RCC 7860 (cell line): ENCODE measurements at places on chromosomes 2 and 18.

DNA sequence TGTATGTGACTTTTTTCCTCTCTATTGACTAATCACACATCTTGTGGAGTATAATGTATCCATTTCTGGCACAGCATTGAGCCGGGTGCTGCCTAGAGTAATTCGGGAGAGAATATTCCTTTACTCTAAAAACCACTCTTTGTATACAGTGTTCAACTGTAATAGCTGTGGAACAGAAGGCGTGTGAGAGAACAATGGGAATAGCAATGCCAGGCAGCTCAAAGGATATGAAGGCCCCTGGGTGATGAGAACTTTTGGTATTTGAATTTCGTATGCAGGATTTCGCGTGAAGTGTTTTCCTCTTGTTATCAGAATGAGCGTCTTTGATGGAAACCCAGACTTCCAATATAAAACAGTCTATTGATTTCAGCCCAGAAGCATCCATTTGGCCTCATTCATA lies 84.6 kb upstream of the MAP3K20 start:
- no peak for DNase-seq

GRCh38 chr2:118954297-118955060 lies 12.5 kb downstream of the MARCO start:
- DNase-seq, result no peak

DNA sequence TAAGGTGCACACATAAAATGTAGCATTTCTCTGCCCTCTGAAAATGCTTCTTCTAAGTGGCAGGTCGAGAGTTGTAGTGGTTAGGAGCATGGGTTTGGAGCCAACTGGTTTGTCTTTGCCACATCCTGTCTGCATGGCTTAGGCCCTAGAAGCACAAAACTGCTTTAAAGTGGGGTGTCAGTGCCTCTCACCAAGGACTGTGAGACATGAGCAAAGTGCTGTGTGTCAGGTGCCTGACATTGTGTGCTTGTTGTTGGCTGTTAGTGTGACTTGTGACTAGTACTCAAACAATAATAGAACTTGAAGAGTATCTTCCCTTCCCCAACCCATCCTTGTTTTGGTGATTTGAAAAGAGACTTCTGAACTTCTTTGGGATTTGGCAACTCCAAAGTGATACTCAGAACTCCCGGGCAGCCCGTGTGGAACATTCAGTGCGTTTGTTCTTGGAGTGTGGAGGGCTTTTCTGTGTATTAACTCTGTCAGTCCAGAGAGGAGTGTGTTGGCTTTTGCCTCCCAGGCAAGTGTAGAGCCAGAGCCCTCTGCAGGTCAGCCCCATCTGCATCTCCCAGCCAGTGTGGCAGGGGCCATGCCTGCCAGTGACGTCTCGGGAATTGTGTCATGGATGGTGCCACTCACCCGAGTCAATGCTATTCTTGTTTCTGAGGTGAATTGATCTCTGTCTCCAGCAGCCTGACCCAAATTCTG lies 5.0 kb downstream of the MGAT5 start:
- no peak for DNase-seq

DNA sequence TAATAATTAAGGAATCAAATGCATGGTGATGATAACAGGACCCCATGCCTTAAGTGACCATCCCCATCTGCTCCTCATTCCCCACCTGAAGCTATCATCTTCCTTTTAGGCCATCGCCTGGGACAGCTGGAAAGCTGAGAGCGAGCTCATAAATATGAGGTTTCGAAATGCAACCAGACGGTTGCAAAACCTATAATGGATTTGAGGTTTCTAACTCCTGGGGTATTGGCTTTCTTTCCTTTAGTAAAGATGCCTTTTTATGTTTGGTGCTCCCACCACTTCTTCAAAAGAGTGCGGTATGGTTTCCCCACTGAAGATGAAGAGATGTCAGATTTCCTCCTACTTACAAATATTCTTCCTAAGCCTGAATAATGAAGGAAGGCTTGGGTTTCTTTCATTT lies 1589.5 kb upstream of the PIK3C3 start:
- no peak for DNase-seq

GRCh38 chr2:159459279-159459678 lies 157.1 kb downstream of the BAZ2B start:
- DNase-seq, result no peak

DNA sequence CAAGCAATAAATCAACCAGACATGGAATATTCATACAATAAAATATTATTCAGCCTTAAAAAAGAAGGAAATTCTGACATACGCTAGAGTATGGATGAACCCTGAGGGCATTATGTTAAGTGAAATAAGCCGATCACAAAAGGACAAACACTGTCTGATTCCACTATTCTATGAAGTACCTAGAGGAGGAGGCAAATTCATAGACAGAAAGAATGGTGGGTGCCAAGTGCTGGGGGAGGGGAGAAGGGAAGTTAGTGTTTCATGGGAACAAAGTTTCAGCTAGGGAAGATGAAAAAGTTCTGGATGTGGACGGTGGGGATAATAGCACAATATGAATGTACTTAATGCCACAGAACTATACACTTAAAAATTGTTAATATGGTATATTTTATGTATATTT lies 19.8 kb downstream of the SMAD7 start:
- no peak for DNase-seq

DNA sequence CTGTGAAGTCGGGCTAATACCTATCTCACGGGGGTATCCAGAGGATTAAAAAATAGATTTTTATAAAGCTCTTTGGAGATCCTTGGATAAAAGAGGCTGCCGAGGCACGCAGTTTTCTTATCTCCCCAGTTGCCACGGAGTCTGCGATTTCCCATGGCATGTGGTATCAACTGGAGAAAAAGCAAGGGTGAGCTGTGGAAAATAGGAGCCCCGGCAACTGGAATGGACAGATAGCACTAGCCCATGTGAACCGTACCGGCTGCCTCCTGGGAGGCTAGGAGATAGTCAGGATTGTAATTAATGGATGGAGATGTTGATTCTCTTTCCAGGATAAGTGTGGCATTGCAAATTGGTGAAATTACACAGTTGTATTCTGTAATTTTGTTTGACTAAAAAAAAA lies 407.6 kb upstream of the KCNH7 start:
- no peak for DNase-seq

DNA sequence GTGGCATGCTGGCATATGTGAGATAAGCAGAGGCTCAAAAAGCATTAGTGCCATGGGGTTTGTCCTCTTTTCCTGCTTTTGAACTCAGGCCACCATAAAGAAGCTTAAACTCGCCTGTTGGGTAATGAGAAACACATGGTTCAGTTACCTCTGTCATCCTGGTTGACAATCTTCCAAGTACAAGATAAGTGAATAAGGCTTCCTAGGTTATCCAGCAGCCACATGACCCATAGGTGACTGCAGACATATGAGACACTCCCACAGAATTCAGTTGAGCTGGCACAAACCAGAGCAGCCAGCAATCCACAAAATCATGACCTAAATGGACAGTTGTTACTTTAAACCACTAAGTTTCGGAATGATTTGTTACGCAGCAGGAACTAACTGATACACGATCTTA lies 97.3 kb downstream of the TACR1 start:
- DNase-seq, result peak; percentile 70

GRCh38 chr2:62178741-62179271 lies 17.1 kb upstream of the B3GNT2 start:
- DNase-seq, result no peak

- DNase-seq, result peak; percentile 23
Measured at GRCh38 chr18:25832001-25832604, 258.3 kb downstream of the SS18 start.

- no peak for DNase-seq
Measured at GRCh38 chr2:46310446-46310845, 13.2 kb downstream of the EPAS1 start.

GRCh38 chr2:147665105-147665504 lies 179.7 kb upstream of the ACVR2A start:
- DNase-seq, result no peak

- no peak for DNase-seq
Measured at GRCh38 chr18:38174594-38174993, 609.0 kb upstream of the CELF4 start.

GRCh38 chr18:58845928-58846724 lies 18.6 kb upstream of the ZNF532 start:
- no peak for DNase-seq

GRCh38 chr2:168816369-168816768 lies 13.9 kb downstream of the NOSTRIN start:
- peak; percentile 45 for DNase-seq

GRCh38 chr2:188524519-188525113 lies 232.9 kb downstream of the GULP1 start:
- DNase-seq, result peak; percentile 53

DNA sequence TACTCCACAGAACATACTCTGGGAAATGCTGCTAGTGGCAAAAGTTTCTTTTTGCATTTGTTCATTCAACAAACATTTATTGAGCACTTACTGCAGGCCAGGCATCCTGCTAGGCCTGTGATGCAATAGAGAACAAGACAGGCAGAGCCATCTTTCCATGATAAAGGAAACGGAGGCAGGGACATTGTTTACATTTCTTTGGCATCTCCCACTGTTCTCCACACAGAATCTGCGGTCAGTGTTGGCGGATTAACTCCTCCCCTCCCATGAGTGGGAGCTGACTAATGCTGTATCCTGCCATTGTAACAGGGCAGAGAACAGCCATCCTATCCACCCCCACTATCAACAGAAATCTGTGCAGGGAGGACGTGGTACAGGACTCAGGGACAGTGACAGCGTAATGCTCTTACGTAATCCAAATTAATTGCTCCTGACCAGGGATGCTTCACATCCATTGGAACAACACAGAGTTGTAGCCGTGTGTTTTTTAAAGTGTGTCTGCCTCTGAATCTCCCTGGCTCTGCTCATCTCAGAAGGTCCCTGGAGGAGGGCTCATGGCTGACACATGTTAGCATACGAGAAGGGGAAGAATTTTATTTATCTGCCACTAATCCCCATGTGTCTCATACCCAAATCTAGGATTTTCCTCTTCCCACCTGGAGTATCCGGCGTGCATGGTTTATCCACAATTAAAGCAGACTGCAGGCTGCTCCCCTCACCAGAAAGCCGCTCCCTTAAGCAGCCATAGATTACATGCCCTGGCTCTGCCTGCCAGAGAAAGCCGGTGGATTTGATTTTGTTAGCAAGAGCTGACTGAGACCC lies 32.3 kb downstream of the STEAP3 start:
- peak; percentile 97 for DNase-seq

DNA sequence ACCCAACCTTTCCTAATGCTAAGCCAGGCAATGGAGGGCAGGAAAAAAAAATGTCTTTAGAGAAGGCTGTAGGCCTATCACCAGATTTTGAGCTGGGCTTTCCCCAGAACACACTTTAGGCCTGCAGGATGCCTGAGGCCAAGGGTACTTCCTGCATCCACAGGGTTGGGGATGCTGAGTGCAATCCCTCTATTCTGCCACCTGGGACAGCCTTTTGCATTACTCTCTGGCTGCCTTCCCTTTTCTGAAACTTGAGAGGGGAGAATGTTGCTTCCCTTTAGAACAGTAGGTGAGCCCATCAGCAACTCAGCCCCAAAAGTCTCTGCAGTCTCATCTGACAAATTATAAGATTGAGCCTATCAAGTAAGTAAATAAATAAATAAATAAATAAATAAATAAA lies 195.2 kb downstream of the SLC8A1 start:
- no peak for DNase-seq

- peak; percentile 86 for DNase-seq
Measured at GRCh38 chr2:72367530-72368225, 220.0 kb upstream of the CYP26B1 start.

- DNase-seq, result no peak
Measured at GRCh38 chr2:67215214-67216055, 181.7 kb upstream of the ETAA1 start.

GRCh38 chr2:230757476-230757875 lies 44.8 kb downstream of the CAB39 start:
- peak; percentile 40 for DNase-seq

GRCh38 chr2:84481702-84482101 lies 22.6 kb upstream of the SUCLG1 start:
- peak; percentile 56 for DNase-seq

DNA sequence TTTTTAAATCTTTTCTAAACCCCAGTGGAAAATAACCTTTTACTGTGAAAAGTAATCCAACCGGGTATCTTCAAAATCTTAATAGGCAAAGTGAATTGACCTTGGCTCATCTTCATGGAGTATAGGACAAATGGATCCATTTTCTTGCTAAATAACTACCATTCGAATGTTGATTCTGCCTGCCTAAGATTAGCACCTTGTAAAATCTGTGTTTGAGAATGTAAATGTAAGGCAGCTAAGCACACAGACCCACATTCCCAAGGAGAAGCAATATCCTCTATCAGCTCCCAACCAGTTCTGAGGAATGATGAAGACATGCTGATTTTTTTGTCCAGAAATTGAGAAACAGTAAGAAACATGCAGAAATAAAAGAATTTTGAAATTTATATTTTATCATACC lies 509.8 kb upstream of the SMIM21 start:
- DNase-seq, result no peak

- DNase-seq, result no peak
Measured at GRCh38 chr18:38313831-38314230, 748.2 kb upstream of the CELF4 start.

- DNase-seq, result no peak
Measured at GRCh38 chr2:14340703-14341102, 291.8 kb upstream of the LRATD1 start.

- no peak for DNase-seq
Measured at GRCh38 chr2:231361701-231362554, 33.6 kb upstream of the B3GNT7 start.

- peak; percentile 28 for DNase-seq
Measured at GRCh38 chr2:151043484-151043883, 218.2 kb downstream of the RBM43 start.

DNA sequence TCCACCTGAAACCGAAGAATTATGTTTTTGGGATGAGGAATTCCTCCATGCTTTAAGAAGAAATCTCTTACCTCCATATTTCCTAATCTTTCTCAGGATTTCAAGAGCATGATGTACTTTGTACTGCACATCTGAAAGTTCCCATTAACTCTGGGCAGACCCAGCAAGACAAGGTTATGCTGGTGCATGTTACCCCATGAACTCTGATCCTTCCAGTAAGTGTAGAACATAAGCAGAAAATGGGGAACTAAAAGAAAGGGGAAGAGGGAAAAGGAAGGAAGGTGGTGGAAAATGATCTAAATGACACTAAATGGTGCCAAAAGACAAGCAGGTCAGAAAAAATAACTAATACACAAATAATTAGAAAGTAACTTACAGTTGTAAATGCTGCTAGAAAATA lies 50.7 kb downstream of the STRN start:
- DNase-seq, result no peak

DNA sequence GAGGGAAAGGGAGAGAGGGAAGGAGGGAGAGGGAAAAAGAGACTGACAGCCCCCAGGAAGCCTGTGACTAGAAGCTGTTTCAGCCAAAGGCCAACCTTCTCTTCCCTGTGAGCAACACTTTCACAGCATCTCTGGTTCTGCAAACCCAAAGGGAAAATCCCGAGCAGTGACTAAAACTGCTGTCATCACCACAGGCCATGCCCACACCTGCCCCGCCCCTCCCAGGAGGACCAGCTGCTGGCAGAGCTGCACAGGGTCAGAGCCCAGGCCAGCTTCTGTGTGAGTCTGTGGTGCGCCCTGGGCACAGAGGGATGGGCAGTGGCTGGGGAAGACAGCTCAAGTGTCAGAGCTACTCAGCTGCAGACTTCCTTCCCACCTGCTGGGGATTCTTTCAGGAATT lies 64.9 kb upstream of the OTOS start:
- peak; percentile 88 for DNase-seq

GRCh38 chr18:46073474-46074331 lies 1.6 kb upstream of the PSTPIP2 start:
- DNase-seq, result peak; percentile 37

GRCh38 chr2:22247466-22247865 lies 1123.7 kb downstream of the TDRD15 start:
- no peak for DNase-seq

- no peak for DNase-seq
Measured at GRCh38 chr2:98448441-98449145, 3.9 kb downstream of the INPP4A start.
